ENCODE measurements at places on chromosomes 2 and 18. TPM values are rescaled to one million over a fixed set of nuclear protein-coding genes. Genes with fewer than 3 reads are reported as not detected.

The NTSR2 gene
- not detected for total RNA-seq

The SPATA3 gene
- total RNA-seq = not detected

The ALK gene
- 1.5 TPM for total RNA-seq

The NPPC gene
- total RNA-seq = not detected

The OSBPL1A gene
- total RNA-seq = 96.8 TPM

The SLC1A4 gene
- 5.0 TPM for total RNA-seq

The SERPINB3 gene
- not detected for total RNA-seq

The MPPE1 gene
- total RNA-seq = 16.4 TPM

The RAMP1 gene
- 419 TPM for total RNA-seq

The FER1L5 gene
- not detected for total RNA-seq

The GAL3ST2 gene
- not detected for total RNA-seq

The SIX3 gene
- not detected for total RNA-seq

The WDR43 gene
- 31.9 TPM for total RNA-seq

The CD28 gene
- total RNA-seq = 0.82 TPM

GRCh38 chr2:132515010-132515409 is 98.4 kb downstream of the GPR39 start:
- DNase-seq = no peak

DNA sequence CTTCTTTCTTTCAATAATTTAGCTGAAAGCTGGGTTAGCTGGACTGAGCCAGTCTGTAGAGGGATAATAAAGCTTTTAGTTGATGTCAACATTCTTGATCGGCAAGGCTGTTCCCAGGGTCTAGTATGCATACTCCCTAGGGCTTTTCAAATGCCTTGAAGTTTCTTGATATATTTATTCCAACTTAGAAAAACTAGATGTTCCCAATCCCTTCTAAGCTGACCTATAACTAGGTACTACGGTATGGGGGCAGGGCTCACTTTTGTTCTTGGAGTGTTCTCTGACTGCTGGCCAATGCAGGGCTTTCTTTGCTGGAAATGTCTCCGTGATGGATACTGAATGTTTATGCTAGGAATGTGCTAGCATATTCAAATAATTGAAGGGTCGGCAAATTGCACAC is 258.6 kb upstream of the TANK start:
- peak; percentile 69 for DNase-seq

GRCh38 chr18:80200932-80201672 is 46.2 kb downstream of the PARD6G start:
- peak; percentile 56 for DNase-seq

GRCh38 chr2:223815186-223815883 is 22.0 kb downstream of the AP1S3 start:
- no peak for DNase-seq

DNA sequence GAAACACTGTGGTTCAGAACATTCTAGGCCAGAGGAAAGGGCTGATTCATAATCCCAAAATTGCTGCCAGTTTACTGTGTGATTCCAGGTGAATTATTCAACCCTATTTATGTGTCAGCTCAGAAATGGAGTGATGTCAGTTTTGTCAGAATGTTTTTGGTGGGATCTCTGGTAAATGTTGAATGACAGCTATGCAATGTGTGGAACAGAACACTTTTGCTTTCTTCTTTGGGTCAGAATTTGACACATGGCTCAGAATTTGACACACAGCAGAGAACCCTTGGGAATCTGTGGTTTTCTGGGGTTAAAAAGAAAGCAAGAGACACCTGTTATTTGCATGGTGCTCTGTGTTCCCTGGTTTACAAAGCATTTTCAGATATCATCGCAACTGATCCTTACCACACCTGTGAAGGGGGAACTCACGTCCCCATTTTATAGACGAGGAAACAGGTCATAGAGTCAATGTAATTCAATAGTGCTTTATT is 1.6 kb upstream of the MTA3 start:
- DNase-seq = no peak

DNA sequence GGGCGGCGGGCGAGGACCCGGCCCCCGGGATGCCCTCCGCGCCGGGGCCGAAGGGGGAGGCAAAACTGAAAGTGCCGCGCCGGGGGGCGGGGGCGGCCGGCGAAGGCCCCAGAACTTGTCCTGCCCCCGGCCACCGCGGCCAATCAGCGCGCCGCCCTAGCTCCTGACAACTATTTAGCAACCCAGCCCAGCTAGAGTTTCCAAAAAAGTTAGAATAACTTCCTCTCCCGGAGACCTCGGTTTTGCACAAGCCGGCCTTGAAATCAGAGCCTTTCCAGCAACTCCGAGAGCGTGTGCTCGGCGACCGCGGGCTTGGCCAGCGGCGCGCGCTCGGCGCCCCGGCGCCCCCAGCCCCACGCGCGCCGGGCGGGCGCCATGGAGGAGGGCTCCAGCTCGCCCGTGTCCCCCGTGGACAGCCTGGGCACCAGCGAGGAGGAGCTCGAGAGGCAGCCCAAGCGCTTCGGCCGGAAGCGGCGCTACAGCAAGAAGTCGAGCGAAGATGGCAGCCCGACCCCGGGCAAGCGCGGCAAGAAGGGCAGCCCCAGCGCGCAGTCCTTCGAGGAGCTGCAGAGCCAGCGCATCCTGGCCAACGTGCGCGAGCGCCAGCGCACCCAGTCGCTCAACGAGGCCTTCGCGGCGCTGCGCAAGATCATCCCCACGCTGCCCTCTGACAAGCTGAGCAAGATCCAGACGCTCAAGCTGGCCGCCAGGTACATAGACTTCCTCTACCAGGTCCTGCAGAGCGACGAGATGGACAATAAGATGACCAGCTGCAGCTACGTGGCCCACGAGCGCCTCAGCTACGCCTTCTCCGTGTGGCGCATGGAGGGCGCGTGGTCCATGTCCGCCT is at the start of gene TWIST2:
Gene TWIST2 (plus strand): TSS at position 245 of the 850 bp plus-strand sequence. CDS start 131 bp downstream, at position 376.
- peak; percentile 96 for DNase-seq

GRCh38 chr2:72003796-72004195 is 143.9 kb downstream of the CYP26B1 start:
- no peak for DNase-seq

DNA sequence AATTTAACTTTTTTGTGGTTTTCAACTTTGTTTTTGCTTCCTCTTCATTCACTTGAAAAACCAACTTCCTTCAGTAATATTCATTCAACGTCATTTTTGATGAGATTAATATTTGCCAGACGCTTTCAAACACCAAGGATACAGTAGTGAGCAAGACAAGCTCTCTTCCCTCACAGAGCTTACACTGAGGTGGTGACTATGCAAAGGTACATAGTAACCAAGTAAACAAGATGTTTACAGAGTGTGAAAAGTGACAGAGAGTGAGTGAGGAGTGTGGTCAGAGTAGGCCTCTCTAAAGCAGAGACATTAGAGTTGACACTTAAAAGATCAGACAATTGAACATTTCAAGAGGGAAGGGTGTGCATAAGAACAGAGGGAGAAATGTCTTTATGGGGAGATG is 155.5 kb downstream of the TMEM247 start:
- no peak for DNase-seq

GRCh38 chr2:55155206-55155605 is 76.9 kb downstream of the CLHC1 start:
- no peak for DNase-seq

GRCh38 chr2:112714836-112715631 is 5.8 kb upstream of the NT5DC4 start:
- DNase-seq = no peak

DNA sequence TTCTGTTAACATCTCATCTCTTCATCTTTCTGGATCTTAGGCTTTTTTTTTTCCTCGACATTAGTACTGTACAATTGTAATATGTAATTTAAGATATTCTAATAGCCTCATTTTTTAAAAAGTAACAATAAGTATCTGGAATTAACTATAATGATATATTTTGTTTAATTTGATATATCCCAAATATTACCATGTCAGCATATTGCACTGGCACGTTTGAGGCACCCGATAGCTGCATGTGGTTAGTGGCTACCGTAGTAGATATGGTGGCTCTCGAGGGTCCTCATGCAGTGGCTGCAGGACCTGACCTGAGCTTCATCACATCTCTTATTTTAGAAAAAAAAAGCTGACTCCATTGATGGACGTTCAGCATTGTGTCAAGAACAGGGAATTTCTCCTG is 371.9 kb downstream of the DPP10 start:
- DNase-seq = no peak

DNA sequence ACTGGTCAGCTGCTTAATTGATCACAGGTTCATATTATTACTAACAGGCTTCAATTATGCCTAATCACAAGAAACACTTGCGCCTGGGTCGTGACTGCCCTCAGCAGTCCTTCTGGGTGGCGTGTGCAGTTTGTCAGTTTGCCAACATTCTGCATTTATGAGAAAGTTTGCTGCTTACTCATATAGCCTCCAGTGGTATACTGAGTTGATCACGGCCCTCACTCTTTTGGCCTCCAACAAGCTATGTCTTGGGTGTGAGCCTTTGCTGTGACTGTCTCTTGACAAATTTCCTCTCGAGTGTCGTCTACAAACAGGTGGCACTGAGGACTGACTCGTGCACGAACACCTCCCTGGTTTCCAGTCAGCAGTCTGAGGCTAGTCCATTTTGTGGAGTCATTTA is 27.3 kb downstream of the DCDC2C start:
- DNase-seq = no peak

GRCh38 chr2:54528311-54528955 is 72.3 kb downstream of the SPTBN1 start:
- DNase-seq = no peak

DNA sequence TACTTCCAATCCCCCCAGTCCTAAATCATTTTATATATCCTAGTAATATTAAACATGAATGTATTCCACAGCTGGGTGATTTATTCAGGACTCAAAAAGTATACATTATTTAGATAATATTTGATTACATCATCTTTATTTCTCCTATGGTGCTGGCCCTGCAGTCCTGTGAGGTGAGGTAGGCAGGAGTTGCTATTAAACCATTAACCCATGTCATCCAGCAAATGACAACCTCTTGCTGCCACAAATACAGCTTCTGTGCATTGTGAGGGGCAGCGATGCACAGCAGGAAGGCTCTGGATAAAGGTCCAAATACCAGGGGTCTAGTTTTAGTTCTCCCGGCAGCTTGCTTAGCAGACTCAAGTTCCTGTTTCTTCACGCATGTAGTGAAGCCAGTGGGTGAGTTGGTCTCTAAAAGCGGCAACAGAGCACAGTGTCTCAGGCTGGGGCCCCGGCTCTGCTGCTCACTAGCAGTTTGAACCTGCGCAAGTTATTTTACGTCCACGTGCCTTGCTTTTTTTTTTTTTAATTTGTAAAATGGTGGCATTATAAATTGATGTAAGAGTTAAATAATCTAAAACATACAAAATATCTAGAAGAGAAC is 36.1 kb downstream of the INSIG2 start:
- no peak for DNase-seq

DNA sequence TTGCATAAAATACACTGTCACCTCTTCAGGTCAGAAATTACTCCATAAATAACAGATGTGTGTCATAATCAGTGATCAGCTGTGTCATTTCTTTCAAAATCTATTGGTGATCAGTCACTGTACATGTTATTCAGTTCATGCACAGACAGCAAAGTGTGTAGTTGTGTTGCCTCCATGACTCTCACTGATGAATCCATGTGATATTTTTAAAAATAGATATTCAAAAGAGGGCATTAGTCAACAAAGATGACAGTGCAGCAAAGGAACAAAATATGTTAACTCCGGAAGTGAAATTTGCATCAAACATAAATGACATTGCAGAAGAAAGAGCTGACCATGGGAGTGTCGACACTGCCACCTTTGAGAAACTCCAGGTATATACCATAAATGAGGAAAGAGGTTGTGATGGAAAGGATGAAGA is 17.1 kb upstream of the MCM6 start:
- DNase-seq = no peak

- no peak for DNase-seq
These were observed 356.9 kb downstream of the SETBP1 start for GRCh38 chr18:45037618-45038017.

DNA sequence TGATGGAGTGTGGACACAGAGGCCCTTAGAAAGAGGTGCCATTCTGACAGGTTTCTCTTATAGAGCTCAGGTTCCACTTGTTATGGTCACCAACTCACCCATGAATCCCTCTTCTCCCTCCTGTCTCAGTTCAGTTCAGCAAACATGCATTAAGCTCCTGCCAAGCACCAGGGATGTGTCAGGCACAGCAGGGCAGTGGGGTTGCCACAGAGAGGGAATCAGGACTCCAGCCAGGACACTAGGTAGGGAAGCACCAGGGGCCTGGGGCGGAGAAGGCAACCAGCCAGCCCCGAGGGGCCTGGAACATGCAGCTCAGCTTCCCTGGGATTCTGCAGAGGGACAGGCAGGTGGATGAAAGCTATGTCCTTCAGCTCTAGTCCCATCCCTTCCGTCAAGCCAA is 44.6 kb downstream of the TOGARAM2 start:
- no peak for DNase-seq

- no peak for DNase-seq
These were observed 941 bp downstream of the EHD3 start for GRCh38 chr2:31234683-31235503.

DNA sequence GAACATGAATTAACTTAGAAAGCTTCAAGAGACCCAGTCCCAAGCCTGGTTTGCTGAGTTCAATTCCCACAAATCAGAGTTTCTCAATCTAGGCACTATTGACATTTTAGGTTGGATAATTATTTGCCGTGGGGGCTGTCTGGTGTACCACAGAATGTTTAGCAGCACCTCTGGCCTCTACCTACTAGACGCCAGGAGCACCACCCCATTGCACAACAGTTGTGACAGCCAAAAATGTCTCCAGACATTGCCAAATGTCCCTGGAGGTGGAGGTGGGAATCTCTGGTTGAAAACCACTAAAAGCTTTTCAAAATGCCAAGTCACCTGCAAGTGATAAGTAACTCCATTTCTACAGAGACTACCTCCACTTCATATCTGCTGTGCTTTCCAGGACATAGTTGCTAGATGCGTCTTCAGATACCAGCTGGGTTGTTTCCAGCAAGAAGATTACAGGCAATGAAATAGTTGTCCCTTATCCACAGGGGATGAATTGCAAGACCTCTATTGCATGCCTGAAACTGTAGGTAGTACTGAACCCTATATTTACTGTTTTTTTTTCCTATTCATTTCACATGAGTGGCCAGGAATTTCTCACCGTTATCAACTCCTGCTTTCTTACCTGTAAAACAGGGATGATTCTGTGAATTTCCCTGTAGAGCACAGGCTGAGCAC is 554.3 kb downstream of the ZEB2 start:
- DNase-seq = no peak

GRCh38 chr2:238709325-238710025 is 138.4 kb upstream of the TWIST2 start:
- DNase-seq = no peak

- no peak for DNase-seq
These were observed 2.6 kb upstream of the RBM43 start for GRCh38 chr2:151264157-151264825.

DNA sequence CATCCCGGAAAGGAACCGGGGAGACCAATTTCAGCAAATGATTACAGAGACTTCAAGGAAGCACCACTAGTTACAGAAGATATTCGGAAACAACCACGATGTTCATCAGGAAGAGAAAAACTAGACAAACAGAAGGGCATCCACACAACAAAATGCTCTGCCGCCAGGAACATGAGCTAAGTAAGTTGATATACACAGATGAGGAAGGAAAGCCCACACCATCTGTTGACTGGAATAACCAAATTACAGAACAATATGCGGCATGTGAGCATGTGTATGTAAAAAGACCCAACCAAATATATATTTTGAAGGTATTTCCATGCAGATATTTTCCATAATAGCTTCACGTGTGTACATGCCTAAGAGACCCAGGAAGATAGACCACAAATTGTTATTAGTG is 47.0 kb downstream of the ACKR3 start:
- DNase-seq = no peak

GRCh38 chr2:144632809-144633208 is 112.9 kb upstream of the ZEB2 start:
- no peak for DNase-seq
